Skeletal muscle cell (primary cell): ENCODE measurements at places on chromosomes 2 and 18.

- no peak for DNase-seq
Measured at GRCh38 chr2:115194623-115195022, 752.2 kb downstream of the DPP10 start.

- DNase-seq, result no peak
Measured at GRCh38 chr2:199467066-199467822, 9.5 kb upstream of the SATB2 start.

- no peak for DNase-seq
Measured at GRCh38 chr2:160356485-160356884, 137.1 kb downstream of the RBMS1 start.

DNA sequence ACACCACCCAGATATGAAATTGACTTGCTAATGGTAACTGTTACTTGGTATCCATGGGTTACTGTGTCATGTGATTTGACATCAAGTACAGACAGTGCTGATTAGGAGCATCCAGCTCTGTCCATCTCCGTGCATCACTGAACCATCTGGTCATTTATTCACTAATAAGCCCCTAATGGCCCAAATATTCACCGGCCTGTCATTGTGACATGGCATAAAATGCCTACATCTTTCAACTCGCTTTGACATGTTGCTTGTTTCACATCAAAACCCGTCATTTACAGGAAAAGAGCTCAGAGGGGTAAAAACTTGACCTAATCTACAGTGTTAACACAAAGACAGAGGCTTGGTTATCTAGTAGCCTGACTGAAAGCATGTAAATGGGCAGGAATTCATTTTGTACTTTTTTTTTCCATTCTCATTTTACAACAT, 308.9 kb upstream of the ATP5MC3 start:
- DNase-seq, result no peak

DNA sequence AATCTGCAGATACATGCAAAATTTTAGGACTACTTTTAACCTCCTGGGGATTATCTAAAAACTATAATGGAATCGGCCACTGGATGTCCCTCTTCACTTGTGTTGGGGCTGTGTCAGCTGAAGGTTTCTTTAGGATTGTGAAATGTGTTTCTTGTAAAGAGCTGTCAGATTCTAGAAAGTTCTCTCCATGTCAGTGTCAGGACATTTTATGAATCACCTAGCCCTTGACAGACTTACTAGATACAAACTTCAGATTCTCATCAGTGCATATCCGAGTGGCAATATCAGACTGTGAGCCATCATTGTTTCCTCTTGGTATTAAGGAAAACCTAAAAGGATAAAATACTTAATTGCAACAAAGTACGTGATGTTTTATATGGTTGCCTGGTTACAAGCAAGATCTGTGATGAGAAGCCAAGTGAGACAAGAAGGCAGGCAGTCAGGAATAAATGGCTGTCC, 107.3 kb downstream of the CPS1 start:
- DNase-seq, result no peak

GRCh38 chr2:222319586-222320435, 21.0 kb upstream of the PAX3 start:
- no peak for DNase-seq

GRCh38 chr2:109707281-109708147, 86.6 kb upstream of the RGPD5 start:
- DNase-seq, result no peak

- DNase-seq, result no peak
Measured at GRCh38 chr2:60507211-60507965, 46.1 kb downstream of the BCL11A start.

DNA sequence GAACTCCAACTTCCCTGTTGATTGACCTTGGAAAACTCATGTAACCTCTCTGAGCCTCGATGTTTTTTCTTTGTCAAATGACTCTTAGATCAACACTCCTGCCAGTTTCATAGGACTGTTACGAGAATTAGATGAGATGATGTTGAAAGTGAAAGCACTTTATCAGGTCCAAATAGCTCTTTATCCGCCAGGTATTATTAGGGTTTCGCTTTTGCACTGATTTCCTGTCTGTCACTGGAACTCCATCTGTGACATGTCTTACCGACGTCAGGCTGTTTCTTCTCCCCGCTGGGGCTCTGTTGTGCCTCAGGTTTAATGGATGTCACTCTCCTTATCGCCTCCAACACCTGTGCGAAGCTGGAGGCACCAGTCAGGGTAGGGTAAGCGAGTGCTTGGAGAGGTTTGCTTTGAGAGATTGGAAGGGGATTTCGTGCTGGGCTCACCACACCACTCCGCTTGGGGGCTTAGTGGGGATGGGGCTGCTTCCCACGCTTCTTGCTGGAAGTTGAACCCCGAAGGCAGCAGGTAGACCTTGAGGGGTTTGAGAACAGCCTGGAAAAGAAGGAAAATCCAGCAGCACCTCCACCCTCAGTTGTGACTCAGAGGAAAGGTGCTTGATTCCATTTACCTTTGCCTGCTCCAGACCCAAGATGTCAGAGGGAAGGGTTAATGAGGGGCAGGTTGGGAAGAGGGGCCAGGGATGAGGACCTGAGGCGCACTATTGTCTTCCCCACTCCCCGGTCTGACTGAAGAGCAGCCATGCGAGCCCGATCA, 4.3 kb downstream of the GAD1 start:
- no peak for DNase-seq

DNA sequence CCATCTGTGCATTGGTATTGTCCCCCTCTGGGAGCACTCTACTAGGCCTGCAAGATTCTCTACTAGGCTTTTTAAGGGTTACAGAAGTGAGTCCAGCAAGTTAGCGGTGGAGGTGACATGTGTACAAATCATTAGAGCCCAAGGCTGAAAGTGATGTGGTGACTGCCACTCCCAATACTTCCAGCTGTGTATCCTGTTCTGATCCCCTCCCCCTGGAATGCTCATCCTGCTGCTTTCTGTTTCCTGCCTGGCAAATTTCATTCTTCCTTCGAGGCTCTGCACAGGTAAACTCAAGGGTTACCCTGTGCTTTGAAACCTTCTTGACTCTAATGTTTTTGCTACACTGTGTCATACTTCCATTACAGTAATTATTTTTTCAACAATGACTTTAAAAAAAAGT, 258.5 kb upstream of the REV1 start:
- no peak for DNase-seq

- DNase-seq, result no peak
Measured at GRCh38 chr2:22902180-22902550, 482.8 kb upstream of the KLHL29 start.

DNA sequence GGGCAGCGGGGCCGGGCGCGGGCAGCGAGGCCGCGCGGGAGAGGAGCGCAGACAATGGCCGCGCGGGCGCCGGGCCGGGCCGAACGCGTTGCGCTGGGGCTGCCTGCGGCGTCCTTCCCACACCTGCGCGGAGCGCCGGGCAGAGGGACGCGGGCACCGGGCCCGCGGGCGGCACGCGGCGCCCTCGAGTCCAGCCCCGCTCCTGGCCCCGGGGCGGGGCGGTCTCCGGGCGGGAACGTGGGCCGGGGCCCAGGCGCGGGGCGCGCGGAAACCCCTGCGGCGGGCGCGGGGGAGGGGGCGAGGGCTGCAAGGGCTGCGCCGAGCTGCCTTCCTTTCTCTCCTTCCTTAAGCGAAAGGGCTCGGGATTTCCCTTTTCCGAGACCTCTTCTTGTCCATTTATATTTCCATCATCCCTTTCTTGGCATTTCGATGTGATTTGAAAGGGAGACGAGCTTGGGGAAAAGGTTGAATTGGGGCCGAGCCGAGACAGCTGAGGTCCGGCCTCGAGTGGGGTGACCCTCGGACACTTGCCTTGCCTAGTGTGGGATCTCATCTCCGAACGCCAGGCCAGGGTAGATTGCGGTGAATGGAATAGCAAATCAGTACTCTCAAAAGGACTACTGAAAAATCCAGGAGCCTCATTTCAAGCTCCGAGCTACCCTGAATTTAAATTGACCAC, 676 bp downstream of the KLHL23 start:
- DNase-seq, result no peak

DNA sequence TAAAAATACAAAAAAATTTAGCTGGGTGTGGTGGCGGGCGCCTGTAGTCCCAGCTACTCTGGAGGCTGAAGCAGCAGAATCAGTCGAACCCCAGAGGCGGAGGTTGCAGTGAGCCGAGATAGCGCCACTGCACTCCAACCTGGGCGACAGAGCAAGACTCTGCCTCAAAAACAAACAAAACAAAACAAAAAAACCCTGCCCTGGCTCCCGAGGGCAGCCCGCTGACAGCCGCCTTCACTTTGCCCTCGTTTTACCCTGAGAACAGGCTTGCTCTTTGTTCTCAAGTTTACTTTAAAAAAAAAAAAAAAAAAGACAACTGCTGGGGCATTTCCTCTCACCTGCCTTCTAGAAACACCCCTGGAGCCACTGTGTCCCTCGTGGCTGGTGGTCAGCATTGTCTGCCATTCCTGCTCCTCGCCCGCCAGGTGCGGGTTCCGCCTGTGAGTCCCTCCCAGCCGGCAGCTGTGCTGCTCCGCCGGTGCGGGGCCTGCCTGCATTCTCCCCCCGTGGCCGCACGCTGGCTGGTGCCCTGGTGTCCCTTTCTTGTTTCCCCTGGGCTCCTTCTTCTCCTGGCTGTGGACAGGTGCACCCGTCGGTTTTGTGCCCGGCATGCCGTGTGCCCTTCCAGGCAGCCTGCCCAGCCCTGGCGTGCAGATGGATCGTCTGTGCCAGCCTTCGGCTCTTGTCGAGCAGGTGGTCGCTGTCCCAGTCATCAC, 105.7 kb downstream of the USP40 start:
- no peak for DNase-seq

GRCh38 chr2:207166349-207167098, 776 bp upstream of the KLF7 start:
- DNase-seq, result no peak

GRCh38 chr2:162063281-162063680, 10.7 kb downstream of the DPP4 start:
- DNase-seq, result no peak

DNA sequence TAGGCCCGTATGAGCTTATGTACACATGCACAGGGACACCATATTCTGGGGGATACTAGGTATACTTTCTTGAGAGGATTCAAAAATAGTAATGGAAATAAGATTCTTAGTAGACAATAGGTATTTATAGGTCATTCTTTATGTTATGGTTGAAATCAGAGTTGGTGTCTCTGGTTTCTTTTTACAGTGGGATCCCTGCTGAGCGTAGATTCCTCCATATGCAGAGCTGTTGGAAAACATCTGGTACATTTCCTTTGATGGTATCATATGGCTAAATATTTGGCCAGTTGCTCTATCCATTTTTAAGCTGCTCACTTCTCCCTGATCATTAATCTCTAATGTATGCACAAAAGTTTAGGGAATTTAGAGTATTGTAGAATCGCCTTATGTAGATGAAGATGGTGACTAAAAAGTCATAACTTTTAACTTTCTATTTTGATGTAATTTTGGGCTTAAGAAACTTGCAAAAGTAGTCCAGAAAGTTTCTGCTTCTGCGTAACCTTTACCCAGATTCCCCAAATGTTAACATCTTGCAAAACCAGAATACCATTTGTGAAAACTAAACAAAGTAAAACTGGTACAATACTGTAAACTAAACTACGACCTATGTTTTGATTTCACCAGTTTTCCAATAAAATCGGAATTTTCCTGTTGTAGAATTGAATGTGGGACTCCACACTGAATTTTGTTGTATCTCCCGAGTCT, 5.4 kb downstream of the ARHGAP28 start:
- DNase-seq, result no peak

DNA sequence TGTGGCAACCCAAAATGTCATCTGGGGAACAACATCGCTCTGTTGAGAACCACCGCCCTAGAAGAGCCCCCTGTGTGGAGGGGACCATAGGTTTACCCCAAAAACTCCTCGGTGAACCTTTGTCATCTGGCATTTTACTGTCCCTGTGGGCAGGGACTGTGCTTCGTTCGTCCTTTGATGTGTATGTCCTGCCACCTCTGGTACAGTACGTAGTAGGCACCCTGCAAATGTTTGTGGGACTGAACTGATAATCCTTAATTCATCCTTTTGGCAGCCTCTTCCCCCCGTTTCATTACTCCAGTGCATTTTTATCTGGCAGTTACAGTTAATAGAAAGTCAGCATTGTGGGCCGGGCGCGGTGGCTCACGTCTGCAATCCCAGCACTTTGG, 728 bp downstream of the NAPG start:
- DNase-seq, result no peak

DNA sequence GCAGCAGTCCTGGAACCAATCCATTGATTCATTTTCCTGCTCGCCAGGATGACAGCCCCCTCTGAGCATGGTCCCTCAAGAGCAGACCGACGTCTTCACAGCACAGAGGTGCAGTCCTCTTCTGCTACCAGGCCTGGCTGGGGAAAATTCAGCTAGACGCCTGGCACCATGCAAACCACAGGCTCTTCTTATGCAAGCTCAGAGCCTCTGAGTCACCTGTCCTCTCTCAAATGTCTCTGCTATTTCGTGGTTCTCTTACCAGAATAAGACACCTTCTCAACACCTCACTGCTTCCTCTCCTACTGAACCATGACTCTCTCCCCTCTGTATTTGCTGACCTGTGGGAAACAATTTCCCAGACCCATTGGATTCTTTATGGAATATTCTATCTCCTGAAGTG, 79.8 kb upstream of the CYRIA start:
- DNase-seq, result no peak

GRCh38 chr2:29469516-29469915, 354.3 kb downstream of the CLIP4 start:
- DNase-seq, result no peak

DNA sequence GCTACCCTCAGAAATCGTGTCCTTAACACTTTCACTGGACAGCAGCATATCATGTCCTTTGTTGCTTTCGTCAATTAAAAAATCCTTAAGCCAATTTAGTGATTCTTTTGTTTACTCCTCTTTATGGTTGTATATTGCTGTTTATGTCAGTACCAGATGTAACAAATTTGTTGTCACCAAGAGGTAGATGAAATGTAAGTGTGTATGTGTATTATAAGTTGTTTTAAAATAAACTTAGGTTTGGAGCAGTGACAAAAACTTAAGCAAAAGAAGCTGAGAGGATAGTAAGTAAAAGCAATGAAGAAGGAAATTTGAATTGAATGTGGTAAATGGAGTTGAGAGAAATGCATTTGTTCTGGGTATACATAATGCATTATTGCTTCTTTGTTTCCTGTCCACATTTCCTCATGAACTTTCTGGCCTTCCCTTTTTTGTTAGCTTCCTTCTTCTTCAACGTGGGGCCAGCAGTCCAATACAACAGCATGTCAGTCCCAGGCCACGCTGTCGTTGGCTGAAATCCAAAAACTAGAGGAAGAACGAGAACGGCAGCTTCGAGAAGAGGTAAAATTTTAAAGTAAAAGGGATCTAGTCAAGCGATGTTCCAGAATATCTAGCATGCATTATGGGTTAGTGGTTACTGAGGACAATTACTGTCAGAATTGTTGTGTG, 30.5 kb upstream of the SNORC start:
- DNase-seq, result no peak

DNA sequence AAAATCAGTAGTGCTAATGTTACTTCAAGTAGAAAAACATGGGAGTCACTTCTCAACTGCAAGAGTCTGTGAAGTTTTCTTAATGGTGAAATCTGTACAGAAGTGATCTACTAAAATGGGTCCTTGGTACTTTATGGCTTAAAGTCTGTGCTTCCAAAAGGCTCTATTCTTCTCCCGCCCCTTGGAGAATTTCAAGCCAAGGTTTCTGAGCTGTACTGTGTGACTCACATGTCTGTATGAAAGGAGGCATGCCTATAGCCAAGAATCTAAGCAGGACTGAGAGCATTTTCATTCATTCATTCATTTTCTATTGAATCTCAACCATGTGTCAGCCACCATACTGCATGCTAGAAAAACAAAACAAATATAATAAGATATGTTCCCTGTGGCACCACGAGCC, 19.8 kb upstream of the DDX18 start:
- no peak for DNase-seq

- no peak for DNase-seq
Measured at GRCh38 chr2:7986431-7986830, 695.4 kb upstream of the ID2 start.
